ENCODE measurements at places on chromosomes 12 and 14.
A peak's percentile ranks its signal among the peaks of the same experiment; 100 is the strongest.

- no peak for DNase-seq
Measured at GRCh38 chr14:28340816-28341215, 425.8 kb upstream of the FOXG1 start.

DNA sequence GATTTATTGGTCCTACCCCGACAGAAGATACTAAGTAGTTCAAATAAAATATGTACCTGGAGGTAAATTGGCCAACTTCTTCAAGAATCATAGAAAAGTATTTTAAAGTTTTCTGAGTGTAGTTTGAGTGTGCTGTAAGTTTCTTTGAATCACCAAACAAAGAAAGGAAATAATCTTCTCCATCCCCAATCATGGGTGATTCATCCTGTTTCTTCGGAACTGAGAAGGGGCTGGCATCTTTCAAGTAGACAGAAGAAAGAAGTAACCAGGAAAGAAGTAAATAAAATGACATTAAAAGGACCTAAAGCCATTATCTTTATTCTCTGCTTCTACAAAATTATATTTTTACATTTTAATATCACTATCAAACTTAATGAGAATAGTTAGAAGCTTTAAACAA is 6.8 kb downstream of the LMNTD1 start:
- no peak for DNase-seq

DNA sequence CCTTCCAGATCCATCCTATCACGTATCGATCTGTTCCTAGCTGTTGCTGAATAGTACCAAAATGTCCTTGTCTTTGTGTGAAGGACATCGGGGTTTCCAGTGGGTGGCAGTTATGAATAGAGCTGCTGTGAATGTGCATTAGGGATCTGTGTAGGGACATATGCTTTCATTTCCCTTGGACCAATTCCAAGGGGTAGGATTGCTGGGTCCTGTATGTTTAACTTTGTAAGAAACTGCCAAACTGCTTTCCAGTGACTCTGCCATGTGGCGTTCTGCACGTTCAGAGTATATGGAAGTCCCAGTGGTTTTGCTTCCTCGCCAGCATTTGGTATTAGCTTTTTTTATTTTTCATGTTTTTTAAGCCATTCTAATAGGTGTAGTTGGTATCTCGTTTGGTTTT is 28.6 kb downstream of the PACS2 start:
- no peak for DNase-seq

- DNase-seq, result no peak
Measured at GRCh38 chr12:112961074-112961473, 17.2 kb upstream of the OAS2 start.

DNA sequence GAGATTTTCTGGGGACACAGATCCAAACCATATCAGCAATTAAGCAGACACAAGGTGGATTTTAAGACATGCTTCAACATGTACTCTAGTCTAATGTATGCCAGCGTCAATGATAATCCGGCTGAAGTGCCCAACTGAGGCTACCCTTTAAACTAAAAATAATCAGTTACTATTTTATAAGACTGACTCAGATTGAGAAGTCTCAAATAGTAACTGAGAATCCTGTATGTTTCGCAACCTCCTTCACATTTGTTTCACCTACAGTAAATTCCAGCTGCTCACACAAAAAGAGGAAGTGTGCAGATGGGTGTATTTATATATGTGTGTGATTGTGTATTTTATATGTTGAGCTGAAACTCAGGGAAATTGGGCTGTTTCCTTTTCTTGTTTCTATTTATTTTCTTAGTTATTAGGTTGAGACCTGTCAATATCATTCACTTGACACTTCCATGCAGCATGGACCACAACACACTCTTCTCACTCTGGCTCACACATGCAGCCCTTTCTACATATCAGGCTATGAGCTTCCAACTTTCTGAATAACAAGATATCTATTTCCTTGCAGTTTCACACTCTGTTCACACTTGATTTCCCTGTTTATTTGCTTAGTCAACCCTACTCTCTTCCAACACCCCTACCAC is 1224.9 kb upstream of the TMEM132C start:
- no peak for DNase-seq

DNA sequence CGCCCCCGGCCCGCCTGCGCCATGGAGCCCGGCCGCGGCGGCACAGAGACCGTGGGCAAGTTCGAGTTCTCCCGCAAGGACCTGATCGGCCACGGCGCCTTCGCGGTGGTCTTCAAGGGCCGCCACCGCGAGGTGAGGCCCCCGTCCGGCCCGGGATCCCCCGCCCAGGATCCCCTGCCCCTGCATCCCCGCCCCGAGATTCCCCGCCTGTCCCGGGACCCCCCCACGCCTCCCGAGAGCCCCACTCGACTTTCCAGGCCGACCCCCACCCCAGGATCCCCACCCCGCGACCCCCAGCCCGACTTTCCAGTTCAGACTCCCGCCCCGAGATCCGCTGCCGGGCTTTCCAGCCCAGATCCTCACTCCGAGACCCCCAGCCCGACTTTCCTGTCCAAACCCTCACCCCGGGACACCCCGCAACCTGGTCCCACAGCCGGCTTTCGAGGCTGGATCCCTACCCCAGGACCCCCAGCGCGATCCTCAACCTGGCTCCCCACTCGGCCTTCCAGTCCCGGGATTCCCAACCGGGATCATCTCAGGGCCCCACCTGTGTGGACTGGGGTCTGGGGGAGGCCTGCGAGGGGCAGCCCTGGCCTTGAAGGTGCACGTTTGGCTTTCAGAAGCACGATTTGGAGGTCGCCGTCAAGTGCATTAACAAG is 688 bp downstream of the ULK1 start:
- DNase-seq, result peak; percentile 42

DNA sequence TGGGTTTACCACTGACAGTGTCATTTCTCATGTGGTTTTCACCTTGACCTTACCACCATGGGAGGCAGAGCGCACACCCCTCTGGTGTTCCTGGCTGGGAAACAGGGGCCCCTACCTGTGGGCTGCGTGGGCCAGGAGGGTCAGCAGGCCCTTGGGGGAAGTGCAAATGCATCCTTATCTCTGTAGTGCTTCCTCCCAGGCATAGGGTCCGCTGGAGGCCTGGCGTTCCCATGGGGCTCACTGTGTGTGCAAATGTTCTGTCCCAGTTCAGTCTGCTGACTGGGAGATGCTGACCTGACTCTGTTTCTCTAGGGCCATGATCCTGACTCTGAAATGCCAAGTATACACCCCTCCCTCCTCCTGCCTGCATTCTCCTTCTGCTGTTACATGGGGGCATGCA is 81.3 kb downstream of the SLC25A47 start:
- DNase-seq, result no peak

GRCh38 chr12:64608901-64609535 is 1.3 kb upstream of the RASSF3 start:
- peak; percentile 74 for DNase-seq

- no peak for DNase-seq
Measured at GRCh38 chr14:91009501-91010152, 50.8 kb downstream of the RPS6KA5 start.

DNA sequence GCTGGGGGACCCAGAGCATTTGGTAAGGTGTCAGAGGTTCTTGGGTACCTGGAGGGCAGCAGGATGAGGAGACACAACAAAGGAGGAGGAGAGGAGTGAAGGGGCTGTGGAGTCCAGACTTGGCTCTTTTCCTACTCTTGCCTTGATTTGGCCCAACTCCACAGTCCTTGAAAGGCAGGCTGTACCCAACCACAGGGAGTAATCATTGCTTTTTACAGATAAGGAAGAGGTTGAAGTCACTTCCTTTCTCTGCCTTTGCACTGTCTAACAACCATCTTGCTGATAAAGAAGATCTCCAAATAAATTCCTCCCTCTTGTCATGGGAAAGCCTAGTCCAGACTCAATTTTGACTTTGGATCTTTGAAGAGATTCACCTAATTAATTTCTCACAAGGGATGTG is 226.8 kb upstream of the HMGA2 start:
- DNase-seq, result no peak

GRCh38 chr14:89667983-89668382 is 250.9 kb upstream of the FOXN3 start:
- DNase-seq, result no peak

DNA sequence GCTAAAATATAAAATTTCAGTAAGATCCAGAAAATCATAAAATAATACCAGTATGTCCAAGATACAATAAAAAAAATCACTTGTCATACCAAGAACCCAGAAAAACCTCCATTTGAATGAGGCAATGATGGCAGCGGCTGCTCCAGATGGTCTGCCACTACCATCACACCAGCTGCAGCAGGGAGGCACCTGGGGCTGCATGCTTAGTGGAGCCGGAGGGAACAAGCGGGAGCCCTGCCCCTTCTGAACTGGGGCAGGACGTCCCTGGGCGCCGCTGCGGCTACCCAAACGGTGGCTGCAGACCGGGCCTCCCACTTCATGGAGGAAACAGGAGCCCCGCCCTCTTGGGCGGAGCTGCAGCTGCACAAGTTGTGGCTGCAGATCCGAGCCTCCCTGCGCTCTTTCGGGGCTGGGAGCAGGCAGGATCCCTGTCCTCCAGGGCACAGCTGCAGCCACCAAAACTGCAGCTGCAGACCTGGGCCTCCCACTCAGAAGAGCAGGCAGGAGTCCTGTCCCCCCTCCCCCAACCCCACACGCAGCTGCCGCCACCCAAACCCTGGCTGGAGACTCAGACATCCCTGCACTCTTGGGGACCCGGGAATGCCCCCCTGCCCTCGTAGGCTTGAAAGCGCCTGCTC is 36.1 kb upstream of the OR5AU1 start:
- peak; percentile 88 for DNase-seq

- peak; percentile 48 for DNase-seq
Measured at GRCh38 chr14:75196468-75196867, 20.1 kb upstream of the TMED10 start.

- DNase-seq, result no peak
Measured at GRCh38 chr12:104219361-104219892, 3.8 kb downstream of the TXNRD1 start.

DNA sequence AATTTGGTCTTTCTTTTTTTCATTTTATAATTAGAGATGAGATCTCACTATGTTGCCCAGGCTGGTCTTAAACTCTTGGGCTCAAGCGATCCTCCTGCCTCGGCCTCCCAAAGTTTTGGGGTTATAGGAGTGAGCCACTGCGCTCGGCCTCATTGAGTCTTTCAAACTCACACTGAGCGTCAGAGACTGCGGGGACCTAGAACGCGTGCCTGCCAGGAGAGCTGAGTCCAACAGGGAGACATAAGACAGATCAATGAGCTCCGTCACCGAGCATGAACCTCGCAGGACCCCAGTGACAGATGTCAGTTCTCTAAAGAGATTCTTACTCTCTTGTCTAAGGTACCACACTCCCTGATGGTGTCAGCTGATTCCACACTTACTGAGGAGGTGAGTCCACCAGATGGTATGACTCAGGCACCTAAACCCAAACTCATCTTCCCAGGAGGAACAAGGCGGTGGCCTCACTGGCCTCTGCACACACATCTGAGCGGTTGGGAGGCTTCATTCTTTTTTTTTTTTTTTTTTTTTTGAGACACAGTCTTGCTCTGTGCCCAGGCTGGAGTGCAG is 58.9 kb downstream of the CCDC88C start:
- DNase-seq, result no peak

- DNase-seq, result no peak
Measured at GRCh38 chr14:20580242-20580641, 7.6 kb downstream of the RNASE11 start.

- DNase-seq, result no peak
Measured at GRCh38 chr12:72246370-72246769, 25.8 kb upstream of the TRHDE start.

GRCh38 chr12:51009056-51009440 is 17.1 kb downstream of the SLC11A2 start:
- DNase-seq, result peak; percentile 51

- DNase-seq, result no peak
Measured at GRCh38 chr14:67680121-67680602, 5.7 kb upstream of the VTI1B start.

GRCh38 chr12:50753232-50753769 is 10.6 kb upstream of the ATF1 start:
- no peak for DNase-seq

- DNase-seq, result no peak
Measured at GRCh38 chr14:34060651-34060999, 109.8 kb upstream of the EGLN3 start.

- DNase-seq, result no peak
Measured at GRCh38 chr14:56118611-56119181, 485 bp downstream of the PELI2 start.

DNA sequence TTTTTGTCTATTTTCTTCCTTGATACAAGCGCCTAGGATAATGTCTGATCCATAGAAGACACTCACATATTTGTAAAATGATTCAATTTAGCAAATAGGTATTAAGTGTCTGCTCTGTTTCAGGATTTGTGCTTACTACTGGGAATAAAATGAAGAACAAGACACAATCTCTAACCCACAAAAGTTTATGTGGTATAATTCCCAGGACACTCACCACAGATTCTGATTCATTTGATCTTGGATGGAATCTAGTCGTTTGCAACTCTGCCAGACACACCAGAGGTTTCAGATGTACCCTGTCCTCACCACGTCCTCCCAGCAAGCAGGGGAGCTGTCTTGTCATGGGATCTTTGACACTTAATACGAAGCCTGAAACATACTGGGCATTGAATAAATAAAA is 208.3 kb downstream of the LRIG3 start:
- no peak for DNase-seq

DNA sequence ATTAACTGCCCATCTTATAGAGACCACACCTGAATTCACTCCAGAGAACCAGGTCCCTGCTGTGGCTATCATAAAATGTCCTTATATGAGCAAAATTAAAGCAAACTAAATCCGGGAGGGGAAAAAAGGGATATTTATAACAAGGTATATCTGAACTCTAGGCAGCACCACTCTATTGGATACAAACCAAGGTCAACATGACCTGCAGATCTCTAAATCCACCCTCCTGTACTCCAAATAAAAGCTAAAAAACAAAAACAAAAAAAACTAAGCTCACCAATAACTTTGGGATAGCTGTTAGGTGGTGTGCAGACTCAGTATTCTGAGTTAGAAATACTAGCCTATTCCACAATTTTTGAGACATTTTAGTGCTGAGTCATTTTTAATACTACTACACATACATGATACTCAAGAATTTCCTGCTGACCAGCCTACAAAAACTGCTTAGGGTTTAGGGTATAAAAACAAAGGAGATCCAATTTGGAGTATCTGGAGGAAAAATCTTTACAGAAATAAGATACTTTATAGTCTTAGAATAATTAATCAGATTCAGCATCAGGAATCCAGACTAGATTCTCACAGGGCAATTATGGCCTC is 46.6 kb upstream of the LTBP2 start:
- no peak for DNase-seq

Data from left colon (tissue), 2 donors.